ENCODE measurements at places on chromosomes 5 and 9.
A peak's percentile ranks its signal among the peaks of the same experiment; 100 is the strongest.

GRCh38 chr9:128001779-128002298 lies 21.1 kb upstream of the EEIG1 start:
- no peak for DNase-seq

DNA sequence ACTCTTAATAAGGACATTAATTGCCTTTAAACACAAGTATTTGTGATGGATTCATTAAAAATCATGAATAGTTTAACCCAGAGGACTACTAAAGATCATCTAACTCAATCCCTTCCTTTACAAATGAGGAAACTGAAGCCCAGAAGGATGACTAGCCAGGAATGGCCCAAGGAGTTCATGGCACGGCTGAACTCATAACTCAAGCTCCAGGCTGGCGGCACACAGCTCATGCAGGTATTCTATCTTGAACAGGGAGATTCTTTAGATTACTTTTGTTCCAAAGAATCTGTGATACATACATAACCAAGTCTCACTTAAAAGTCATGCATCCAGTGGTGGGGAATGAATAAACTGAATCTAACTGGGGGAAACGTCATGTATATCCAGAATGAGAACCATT lies 495.5 kb downstream of the ACTL7B start:
- DNase-seq: no peak

DNA sequence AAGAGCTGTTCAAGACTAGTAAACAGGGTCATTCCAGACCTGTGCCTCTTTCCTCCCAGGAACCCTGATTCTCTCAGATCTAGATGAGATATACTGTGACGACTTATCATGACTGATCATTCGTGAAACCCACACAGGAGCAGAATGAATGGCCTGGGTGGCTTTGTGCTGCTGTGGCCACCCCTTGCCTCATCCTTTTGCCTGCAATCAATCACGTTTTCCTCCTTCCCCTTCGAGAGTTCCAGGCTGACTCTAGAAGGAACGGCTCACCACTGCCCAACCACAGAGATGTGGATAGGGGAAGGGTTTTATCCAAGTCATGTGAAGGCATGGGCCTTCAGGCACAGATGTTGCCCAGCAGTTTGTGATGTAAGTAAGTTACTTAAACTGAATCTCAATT lies 5.8 kb downstream of the ANXA6 start:
- no peak for DNase-seq

GRCh38 chr5:171309276-171310211 lies 496 bp downstream of the TLX3 start:
- DNase-seq: no peak

DNA sequence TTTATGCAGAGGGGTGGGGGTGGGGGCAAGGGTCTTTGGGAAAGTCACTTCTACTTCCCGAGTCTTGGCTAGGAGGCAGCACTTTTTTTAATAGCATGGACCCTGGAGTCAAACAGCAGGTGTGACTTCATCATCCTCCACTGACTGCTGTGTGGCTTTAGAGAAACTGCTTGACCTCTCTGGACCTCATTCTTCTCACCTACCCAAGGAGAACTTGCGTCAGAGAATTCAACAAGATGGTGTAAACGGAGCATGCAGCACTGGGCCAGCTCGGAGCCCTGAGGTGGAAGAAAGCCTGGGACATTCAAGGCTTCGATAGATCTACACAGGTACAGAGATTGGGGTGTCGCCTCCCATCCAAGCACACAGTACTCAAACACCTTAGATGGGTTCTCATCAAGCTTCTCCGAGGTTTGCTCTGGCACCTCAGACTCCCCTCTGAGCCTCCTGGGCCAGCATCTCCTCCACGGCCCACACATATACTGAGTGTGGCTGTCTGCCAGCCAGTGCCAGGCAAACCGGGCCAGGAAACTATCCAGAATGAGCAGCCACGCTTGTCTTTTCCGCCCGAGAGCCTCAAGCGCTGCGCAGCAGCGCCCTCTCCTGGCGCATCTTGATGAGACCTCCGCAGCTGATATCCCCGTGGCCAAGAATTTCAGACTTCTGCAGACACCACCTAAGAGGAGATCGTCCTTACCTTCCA lies 4.6 kb upstream of the SLC25A48 start:
- peak; percentile 69 for DNase-seq

DNA sequence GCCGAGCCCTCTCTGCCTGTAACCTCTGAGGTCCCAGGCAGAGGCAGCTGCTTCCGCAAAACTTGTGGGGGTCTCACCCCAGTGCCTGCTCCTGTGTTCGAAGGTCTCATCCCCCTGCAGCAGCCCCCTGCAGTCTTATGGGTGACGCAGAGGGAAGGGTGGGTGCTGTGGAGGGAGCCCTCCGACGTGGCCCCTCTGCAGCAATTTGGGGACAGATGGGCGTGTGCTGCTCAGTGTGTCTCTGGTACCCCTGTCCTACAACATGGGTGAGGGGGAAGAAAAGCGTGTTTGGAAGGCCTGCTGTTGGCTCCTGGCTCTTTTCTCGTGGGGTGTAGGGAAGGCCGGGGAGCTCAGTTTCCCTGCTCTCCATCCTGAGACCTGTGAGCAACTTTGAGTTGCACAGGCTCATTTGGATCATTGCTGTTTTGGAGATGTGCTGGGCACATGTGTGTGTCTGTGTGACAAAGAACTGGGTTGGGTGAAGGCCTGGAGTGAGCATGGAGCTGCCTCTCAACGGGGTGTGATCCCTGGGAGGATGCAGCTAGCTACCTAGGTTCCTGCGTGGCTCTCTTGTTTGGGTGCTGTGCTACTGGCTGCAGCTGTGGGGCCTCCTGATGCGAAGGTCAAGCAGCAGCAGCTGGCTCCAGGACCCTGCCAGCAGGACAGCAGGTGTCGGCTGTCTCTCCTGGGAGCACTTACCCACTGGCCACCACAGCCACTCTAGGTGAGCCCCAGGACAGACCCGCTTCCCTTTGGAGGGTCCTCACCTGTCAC lies 179.6 kb upstream of the PITX1 start:
- DNase-seq: no peak

DNA sequence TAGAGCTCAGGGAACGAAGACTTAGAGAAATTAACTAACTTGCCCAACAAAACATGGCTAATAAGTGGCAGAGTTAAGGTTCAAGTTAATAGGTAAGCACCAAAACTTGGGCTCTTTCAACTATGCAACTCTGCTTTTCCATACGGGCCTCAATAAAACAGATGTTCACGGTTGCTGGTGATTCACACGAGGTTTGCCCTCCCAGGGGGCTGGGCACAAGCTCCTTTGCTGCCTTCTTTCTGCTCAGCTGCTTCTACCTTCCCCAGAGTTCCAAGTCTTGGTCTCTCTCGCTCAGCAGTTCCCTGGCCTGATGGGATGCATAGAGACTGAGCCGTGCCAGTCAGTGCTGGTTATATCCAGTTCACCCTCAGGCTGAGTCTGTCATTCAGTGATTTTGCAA lies 217.9 kb downstream of the SREK1 start:
- DNase-seq: no peak

DNA sequence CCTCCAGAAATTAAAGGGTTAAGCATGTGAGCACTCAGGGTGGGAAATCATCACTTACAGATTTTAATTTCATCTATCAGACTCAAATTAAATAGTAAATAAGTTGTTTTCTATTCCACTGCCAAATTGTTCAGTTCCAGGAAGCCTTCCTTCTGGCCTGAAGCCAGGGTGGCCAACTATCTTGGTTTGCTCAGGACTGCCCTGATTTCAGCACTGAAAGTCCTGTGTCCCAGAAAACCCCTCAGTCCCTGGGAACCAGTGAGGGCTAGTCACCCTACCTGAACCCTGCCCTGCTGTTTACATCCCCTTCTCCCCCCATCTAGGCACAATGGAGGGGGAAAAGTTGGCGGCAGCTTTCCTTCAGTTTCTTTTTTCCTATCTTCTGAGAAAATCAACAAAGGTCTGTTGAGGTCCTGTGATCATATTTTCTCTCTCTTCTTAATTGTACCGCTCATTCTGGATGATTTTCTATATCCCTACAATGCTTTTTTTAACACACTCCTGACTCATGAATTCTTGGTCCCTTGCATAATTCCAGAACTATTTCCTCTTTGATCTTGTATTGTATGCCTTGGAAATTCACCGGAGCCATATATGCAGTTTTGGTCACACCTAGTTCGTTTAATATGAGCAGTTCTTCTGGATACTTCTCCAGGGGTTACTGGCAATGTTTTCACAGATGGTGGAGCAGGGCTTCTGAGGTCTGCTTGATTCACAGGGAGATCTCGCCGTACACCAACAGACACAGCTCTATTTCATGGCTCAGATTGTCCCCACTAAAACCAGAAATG lies 103.8 kb downstream of the MAP1B start:
- peak; percentile 75 for DNase-seq

- DNase-seq: no peak
Observed at GRCh38 chr9:88378317-88378716, 9.9 kb upstream of the SPIN1 start.

DNA sequence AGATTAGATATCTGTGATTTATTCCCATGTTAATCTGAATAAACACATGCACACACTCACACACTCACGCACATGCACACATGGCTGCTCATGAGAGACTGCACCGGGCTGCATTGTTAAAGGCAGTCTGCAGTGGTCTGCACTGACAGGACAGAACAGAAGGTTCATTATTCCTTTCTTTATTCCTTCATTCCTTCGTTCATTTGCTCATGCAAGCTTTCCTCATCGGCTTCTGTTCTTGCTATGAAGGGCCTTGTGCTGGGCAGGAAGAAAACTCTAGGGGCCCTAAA lies 41.4 kb upstream of the FSTL4 start:
- no peak for DNase-seq

- DNase-seq: no peak
Observed at GRCh38 chr5:178121391-178122276, 8.3 kb downstream of the N4BP3 start.

DNA sequence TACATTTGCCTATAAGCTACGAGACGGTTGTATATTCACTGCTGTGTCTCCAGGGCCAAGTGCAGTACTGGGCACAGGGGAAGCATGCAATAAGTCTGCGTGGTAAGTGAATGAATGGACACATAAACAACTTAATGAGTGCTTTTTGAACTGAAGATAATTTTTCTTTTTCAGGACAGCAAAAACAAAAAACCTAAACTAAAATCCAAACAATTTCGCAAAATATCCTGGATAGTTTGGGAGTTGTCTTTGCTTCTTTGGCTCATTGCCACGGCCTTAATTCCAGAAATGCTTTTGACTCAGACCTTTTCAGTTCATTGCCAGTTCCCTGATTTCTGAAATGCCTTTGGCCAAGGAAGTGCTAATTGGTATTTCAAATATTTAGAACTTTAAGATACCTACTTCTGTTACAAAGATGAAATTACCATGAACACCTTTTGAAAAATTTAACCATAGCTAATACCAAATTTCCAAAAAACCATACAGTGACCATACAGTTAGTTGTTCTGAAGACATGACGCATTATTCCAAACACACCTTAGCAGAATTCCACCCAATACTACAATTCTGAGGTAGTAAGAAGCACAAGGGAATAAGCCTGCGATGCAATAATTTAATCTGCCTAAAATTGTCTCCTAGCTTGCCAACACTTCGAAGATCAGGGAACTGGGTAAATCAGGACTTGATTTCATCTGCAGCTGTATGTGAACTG lies 42.8 kb downstream of the TEK start:
- DNase-seq: no peak

DNA sequence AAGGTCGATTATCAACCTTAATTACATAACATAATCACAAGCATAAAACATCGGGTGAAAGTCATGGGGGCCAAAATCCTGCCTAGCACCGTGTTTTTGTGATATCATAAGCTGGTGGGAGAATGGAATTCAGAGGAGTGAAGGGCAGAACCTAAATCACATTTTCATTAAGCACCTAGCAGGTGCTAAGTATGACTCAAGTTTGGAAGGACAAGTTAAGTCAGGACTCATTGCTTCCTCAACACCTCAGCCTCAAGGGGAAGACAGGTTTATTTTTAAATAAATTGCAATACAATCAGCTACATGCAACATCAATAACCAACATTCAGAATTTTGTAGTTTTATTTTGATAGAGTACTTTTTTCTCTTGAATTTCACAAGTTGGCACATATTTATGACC lies 33.5 kb upstream of the GAS1 start:
- DNase-seq: no peak

DNA sequence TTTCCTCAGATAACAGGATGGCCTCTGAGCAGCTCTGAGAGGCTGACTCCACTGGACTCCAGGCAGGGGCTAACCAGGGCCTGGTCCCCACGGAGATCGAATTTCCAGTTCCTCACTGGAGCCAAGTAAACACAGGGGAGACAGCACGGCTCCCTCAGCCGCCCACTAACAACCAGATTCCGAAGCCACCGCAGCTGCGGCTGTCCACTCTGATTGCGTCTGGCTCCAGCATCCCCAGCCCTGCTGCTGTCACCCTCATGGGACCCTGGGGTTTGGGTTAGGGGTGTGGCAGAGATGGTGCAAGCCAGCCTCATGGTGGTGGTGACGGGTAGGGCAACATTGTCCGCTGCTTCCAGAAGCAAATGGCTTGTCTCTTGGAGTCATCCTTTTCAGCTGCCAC lies 172.6 kb downstream of the RGS3 start:
- DNase-seq: no peak

- no peak for DNase-seq
Observed at GRCh38 chr5:180810959-180811622, 8.5 kb upstream of the MGAT1 start.

Measured in left cardiac atrium (tissue), 4 donors.